ENCODE measurements at places on chromosomes 13 and 19.

- no peak for DNase-seq
Measured at GRCh38 chr19:38250821-38251563, 5.2 kb downstream of the PPP1R14A start.

DNA sequence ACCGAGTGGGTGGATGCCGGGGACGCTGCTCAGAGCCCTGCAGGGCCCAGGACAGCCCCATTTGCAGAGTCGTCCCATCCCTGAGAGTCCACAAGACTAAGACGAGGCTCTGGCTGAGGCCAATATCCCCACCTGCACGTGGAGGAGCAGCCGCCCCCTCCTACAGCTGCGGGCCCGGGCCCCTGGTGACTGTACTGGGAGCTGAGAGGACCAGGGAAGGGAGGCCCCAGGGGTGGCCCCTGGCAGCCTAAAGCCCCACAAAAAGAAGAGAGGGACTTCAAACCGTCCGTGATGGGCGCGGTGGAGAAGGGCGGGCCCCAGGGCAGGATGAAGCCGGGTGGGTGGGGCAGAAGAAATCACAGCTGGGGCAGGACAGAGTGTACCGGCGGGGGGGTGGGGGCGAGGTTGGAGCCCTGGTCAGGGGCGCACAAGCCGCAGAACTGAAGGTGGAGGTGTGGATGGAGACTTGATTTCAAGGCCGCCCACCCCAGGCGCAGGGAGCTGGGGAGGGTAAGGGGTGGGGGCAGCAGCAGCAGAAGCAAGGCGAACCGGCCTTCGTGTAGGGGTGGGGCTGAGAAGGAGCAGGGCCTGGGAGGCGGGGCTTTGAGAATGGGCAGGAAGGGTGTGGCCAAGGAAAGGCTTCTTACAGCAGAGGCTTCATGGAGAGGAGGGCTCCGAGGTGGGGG lies 12.9 kb downstream of the CFD start:
- peak; percentile 72 for DNase-seq

GRCh38 chr19:56162258-56162657 lies 13.6 kb upstream of the GALP start:
- no peak for DNase-seq

DNA sequence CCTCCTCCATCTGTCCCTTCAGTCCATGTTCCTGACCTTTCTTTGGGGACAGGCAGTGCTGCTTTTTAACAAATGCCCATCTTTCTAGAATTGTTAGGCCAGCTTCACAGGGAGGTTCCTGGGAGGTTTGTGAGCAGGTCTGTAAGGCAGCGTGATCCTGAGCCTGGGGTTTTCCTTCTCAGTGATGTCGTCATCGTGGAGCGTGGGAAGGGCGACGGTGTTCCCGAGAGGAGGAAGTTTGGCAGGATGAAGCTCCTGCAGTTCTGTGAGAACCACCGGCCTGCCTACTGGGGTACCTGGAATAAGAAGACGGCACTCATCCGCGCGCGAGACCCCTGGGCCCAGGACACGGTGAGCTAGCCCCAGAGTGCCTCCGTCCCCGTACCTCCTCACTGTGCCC lies 26.8 kb downstream of the CHAF1A start:
- DNase-seq: no peak

DNA sequence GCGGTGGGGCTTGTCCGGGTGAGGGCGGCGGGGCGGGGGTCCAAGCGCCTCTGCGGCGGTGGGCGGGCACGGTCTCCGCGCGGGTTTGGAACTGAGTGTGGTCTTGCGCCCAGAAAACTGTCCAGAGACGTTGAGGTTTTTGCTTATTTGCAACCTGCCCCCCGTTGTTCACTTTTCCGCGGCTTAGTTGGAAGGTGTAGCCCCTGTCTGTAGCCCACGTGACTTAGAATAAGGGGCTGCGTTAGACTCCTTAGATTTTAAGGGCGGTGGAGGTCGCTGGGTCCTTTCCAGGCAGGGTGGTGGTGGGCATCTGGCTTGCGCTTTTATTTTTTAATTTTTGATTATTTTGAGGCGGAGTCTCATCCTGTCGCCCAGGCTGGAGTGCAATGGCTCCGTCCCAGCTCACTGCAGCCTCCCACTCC lies 748 bp downstream of the RPS15 start:
- DNase-seq: no peak

DNA sequence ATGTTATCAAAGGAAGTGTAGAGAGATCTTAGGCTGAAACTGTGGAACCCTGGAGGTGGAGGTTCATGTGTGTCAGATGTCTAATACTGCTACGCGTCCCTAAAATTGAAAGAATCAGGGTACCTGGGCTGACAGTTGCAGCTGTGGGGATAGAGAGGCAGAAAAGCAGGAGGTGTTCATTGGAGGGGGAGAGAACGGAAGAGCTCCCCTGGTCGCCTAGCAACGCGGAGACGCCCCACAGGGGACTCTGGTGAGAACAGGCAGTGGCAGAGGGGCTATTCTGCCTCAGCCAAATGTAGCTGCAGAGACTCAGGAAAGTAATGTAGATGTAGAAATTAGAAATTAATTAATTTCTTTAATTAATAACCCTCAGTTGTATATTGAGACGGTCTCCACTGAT lies 10.1 kb upstream of the ZNF835 start:
- no peak for DNase-seq

GRCh38 chr13:111976474-111977178 lies 90.3 kb upstream of the SOX1 start:
- no peak for DNase-seq

- no peak for DNase-seq
Measured at GRCh38 chr13:28976195-28976594, 156.1 kb downstream of the MTUS2 start.

- no peak for DNase-seq
Measured at GRCh38 chr19:15684828-15685227, 11.9 kb downstream of the CYP4F12 start.

DNA sequence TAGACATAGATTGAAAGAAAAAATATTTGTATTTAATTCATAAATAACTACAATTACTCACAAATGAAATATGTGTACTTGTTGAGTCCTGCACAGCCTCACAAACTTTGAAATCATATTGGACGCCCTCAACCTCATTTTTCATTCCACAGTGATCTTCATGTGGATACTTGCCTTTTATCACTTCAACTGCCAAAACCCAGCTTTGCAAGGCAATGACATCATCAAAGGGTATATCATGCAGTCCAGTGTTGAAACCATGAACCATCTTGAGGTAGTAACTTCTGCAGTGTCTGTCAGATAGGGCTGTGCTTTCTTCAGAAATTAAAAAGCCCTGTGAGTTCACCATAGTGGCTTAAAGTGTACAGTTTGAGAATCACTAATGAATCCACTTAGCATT lies 82.2 kb downstream of the HS6ST3 start:
- DNase-seq: no peak

DNA sequence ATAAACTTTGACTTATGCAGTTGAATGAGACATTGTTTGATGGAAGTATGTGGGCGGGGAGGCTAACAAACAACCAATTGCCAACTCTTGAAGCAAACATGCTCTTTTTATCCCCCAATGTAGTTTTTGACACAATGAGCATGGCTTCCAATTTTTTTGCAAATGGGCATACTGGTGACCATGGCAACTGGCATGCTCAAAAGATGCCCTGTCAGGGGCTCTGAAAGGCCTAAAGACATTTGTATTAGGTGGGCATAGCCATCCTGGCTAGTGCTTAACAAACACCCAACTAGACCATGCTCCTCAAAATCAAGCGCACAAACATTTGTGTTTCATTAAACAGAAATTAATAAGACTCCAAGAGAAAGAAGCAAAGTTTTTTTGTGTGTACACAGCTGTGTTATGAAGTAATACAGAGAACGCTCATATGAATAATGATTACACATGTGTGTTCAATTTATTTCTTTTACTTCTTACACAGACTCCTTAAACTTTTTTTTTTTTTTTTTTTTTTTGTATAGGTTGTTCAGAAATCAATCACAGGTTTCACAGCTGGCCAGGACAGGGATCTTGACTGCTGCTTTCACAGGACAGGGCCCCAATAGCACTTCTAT lies 95.6 kb downstream of the DLEU7 start:
- no peak for DNase-seq

GRCh38 chr13:108897955-108898354 lies 268.5 kb downstream of the MYO16 start:
- no peak for DNase-seq

- DNase-seq: no peak
Measured at GRCh38 chr19:2282062-2282861, at the start of gene PEAK3. Gene PEAK3, minus strand, starts transcription at chr19:2282175. Its CDS starts 1,244 bp downstream, at chr19:2280931.

GRCh38 chr19:1163934-1164683 lies 10.0 kb downstream of the SBNO2 start:
- no peak for DNase-seq

DNA sequence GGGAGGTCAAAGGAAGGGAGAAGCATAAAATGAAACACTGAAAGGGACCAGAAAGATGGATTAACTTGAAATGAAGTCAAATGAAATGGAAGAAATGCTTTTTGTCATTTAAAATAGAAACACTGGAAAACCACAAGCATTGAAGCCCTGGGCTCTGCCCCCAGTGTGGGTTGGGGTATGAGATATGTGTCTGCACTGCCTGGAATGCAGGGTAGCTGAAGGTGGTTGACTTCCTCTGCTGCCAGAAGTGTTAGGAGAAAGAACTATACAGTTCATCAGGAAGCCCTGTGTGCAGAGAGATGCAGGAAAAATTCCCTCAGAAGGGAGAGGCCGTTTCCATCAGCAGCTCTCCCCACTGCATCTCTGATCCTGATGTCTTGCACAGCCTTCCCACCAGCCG lies 69.2 kb downstream of the DHRS12 start:
- DNase-seq: no peak

- DNase-seq: no peak
Measured at GRCh38 chr13:97043302-97043701, 49.0 kb upstream of the OXGR1 start.

GRCh38 chr13:80132741-80133601 lies 208.0 kb downstream of the SPRY2 start:
- no peak for DNase-seq

DNA sequence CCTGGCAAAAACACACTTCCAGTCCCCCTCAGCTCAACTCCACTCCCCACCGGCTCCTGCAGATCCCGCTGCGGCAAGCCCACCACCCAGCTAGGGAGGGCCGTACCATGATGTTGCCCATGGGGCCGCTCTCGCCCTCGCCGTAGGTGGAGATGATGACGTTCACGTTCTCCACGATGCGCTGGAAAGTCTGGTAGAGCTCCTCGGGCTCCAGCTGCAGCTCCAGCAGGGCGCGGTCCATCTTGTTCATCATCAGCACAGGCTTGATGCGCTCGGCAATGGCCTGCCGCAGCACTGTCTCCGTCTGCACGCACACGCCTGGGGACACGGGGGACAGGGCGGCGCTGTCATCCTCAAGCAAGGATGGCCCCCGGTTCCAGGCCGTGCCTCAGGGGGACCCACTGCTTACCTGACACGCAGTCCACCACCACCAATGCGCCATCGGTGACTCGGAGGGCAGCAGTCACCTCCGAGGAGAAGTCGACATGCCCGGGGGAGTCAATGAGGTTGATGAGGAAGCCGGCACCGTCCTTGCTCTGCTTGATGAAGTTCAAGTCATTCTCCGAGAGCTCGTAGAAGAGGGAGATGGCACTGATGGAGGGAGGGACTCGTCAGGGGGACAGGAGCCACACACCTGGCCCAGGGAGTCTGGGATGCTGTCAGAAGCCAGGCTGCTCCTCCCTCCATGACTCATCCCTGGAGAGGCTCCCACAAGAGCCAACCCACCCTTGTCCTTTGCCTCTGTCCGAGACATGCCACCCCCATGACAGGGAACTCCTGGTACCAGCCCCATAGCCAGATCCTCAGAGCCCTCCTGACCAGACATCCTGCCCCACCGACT lies 2.3 kb downstream of the EEF2 start:
- DNase-seq: no peak

DNA sequence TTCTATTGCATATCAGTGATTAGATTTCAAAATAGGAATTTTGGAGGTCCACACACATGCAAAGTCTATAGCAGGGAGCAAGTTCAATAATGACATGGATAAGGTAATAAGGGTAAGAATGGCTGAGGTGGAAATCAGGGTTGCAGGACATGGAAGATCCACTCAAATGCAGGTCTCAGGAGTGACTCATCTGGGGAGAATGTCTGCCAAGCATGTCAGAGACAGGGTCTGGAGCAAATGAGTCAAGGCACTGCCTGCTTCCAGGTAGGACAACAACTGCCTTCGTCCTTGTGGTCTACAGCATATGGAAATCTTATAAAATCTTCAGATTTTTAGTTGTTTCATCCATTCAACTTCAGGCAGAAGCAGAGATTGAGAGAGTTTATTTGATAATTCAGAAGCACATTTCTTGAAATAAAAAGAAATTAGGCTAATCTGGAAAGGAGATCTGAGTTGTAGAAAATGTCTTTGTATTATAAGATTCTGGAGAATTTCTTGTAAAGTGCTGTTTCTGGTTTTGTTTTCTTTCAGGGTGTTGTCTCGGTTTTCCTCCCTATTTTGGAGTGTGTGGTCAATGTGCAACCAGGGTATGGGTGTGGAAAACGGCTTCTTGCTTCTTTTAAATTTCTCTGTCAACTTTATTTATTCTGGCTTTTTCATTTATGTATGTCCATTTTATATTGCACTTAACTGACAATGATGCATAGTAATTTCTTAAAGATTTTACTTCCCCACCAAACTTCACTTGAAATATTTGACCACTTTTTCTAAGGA lies 748.8 kb downstream of the LIG4 start:
- no peak for DNase-seq

DNA sequence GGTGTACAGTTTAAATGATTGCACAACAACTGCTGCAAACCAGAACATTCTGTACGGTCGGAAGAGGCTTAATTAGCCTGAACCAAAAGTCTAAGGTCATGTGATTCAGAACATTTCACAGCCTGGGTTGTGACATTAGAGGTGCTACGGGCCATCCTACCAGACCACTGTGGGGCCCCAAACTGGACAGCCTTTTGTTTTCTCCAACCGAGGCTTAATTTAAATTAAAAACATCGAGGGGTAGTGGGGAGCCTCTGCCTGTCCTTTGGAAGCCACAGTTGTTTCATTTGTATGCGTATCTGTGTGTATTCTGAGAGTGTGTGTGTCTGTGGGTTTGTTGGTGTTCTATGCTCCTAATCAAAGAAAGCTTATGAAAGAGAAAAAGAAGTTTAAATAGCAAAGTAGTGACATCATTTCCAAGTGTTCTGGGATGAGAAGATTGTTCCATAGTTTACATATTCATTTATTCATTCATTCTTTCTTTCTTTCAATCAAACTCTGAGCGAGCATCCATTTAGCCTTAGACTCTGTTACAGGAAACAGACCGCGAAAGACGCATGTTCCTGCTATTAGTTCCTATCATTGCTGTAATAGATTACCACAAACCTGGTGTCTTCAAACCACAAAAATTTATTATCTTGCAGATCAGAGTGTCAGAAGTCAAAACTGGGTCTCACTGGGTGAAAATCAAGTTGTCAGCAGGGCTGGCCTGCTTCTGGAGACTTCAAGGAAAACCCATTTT lies 444.8 kb downstream of the FOXO1 start:
- no peak for DNase-seq

GRCh38 chr19:810077-810855 lies 11.5 kb downstream of the PLPPR3 start:
- DNase-seq: no peak

DNA sequence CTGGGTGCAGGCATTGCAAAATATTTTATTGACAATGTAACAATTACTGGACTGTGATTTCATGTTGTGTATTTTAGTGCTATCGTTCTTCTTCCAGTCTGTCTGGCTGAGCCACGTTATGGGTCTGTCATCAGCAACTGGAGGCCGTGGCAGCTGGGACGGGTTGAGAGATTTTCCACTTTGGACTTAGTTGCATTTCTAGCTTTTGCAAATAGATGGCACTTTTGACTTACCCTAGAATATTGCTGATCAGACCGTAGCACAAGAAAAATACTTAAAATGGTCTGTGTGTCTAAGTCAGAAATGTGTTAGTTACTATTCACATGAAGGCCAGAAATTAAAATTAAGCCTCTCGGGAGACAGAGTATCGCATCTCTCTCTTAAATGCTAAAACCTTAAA lies 211.1 kb downstream of the TEX29 start:
- DNase-seq: no peak

GRCh38 chr19:35908010-35908441 lies at the start of gene TYROBP:
Gene TYROBP, minus strand, starts transcription at chr19:35908295. Its CDS starts 67 bp downstream, at chr19:35908228.
- DNase-seq: no peak

Measured in stimulated activated CD8-positive, alpha-beta memory T cell treated with anti-CD3 and anti-CD28 coated beads, Interleukin-2, amount 100 ng/mL, for 1 hour (primary cell).